Tracheal epithelial cell (primary cell): ENCODE measurements at places on chromosomes 12 and 14. TPM values are rescaled to one million over a fixed set of nuclear protein-coding genes. Genes with fewer than 3 reads are reported as not detected.

The GLT1D1 gene
- not detected in 2 replicates for total RNA-seq

The CLEC6A gene
- not detected in 2 replicates for total RNA-seq

The B3GNT4 gene
- total RNA-seq, result 5.3 and 9.4 TPM in 2 replicates

The IL26 gene
- not detected in 2 replicates for total RNA-seq

The OR6C2 gene
- total RNA-seq, result not detected in 2 replicates

The NKX2-1 gene
- 0.48 and 7.0 TPM in 2 replicates for total RNA-seq

The CDCA4 gene
- total RNA-seq, result 53.3 and 55.7 TPM in 2 replicates

The PLCZ1 gene
- total RNA-seq, result not detected in 2 replicates

The SLCO1B1 gene
- not detected in 2 replicates for total RNA-seq

The DIO3 gene
- not detected in 2 replicates for total RNA-seq

The PRICKLE1 gene
- 0.43 and 2.9 TPM in 2 replicates for total RNA-seq

The P2RX2 gene
- not detected in 2 replicates for total RNA-seq

The DLGAP5 gene
- total RNA-seq, result 0.43 and 2.7 TPM in 2 replicates

The RAD9B gene
- total RNA-seq, result 0.21 and 0.24 TPM in 2 replicates

The TMED10 gene
- 266 and 493 TPM in 2 replicates for total RNA-seq

The PTGER2 gene
- total RNA-seq, result 2.4 TPM in 1 of 2 replicates, not detected in the other

The CCDC38 gene
- not detected in 2 replicates for total RNA-seq

The RFX4 gene
- not detected in 2 replicates for total RNA-seq

The CACNA1C gene
- 0.24 TPM in 1 of 2 replicates, not detected in the other for total RNA-seq

The LAG3 gene
- 0.24 TPM in 1 of 2 replicates, not detected in the other for total RNA-seq

The RNASE3 gene
- not detected in 2 replicates for total RNA-seq

The SERPINA9 gene
- total RNA-seq, result not detected in 2 replicates

The OTX2 gene
- total RNA-seq, result not detected in 2 replicates

The TROAP gene
- 1.5 and 1.7 TPM in 2 replicates for total RNA-seq

The HOXC5 gene
- not detected in 2 replicates for total RNA-seq

The ADCY4 gene
- 1.7 TPM in 1 of 2 replicates, not detected in the other for total RNA-seq

The VSX2 gene
- under 0.01 TPM in 1 of 2 replicates, not detected in the other for total RNA-seq

The KRT72 gene
- not detected in 2 replicates for total RNA-seq

The C12orf50 gene
- not detected in 2 replicates for total RNA-seq

The CCDC175 gene
- not detected in 2 replicates for total RNA-seq

The BEGAIN gene
- 3.8 and 5.3 TPM in 2 replicates for total RNA-seq

The MMP17 gene
- 4.0 and 8.7 TPM in 2 replicates for total RNA-seq

The GARIN6 gene
- not detected in 2 replicates for total RNA-seq

The CACNA2D4 gene
- total RNA-seq, result not detected in 2 replicates

The KCNH5 gene
- under 0.01 TPM in 1 of 2 replicates, not detected in the other for total RNA-seq

The PMCH gene
- total RNA-seq, result 0.64 TPM in 1 of 2 replicates, not detected in the other

The ITGB7 gene
- 3.4 and 9.4 TPM in 2 replicates for total RNA-seq

The ASCL1 gene
- not detected in 2 replicates for total RNA-seq

The PLA2G1B gene
- not detected in 2 replicates for total RNA-seq

The AGAP2 gene
- total RNA-seq, result under 0.01 and 0.21 TPM in 2 replicates

The PZP gene
- not detected in 2 replicates for total RNA-seq

The IL31 gene
- total RNA-seq, result not detected in 2 replicates

The KSR2 gene
- total RNA-seq, result under 0.01 TPM in 1 of 2 replicates, not detected in the other

The SMIM41 gene
- total RNA-seq, result not detected in 2 replicates

The AQP6 gene
- not detected in 2 replicates for total RNA-seq

The SIX4 gene
- 6.3 and 7.0 TPM in 2 replicates for total RNA-seq

The TMEM52B gene
- 0.24 TPM in 1 of 2 replicates, not detected in the other for total RNA-seq

The IGF1 gene
- total RNA-seq, result not detected in 2 replicates

The PDE3A gene
- total RNA-seq, result not detected in 2 replicates

The PKP2 gene
- 59.0 and 61.4 TPM in 2 replicates for total RNA-seq
